ENCODE measurements at places on chromosomes 16 and 17. TPM values are rescaled to one million over a fixed set of nuclear protein-coding genes. Genes with fewer than 3 reads are reported as not detected.

SLC13A2 gene
- 15.6 TPM for polyA plus RNA-seq

DNA sequence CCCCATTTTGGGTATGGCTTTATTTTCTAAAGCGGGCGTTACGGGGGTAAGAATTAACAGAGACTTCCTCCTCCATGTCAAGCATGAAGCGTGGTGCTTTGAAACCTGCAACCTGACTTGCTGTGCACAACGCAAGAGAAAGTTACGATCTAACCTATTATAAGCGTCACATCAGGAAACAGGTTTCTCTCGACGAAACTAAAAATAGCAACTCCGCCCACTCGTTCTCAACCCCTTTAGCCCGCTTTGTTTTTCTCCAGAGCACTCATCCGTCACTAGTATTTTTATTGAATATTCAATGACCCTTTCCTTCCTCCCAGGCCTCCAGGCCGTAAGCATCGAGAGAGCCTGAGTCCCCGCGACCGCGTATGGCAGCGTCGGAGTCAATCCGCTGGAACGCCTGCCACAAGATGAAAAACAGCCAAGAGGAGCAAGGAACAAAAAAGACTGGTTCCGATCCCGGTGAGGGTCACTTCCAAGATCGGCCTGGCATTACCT lies 555 bp downstream of the NUP88 start:
- peak; percentile 55 for DNase-seq

ACSM2A gene
- 73.7 TPM for polyA plus RNA-seq

PLA2G15 gene
- 18.8 TPM for polyA plus RNA-seq

NLRC3 gene
- polyA plus RNA-seq, result 1.6 TPM

DNA sequence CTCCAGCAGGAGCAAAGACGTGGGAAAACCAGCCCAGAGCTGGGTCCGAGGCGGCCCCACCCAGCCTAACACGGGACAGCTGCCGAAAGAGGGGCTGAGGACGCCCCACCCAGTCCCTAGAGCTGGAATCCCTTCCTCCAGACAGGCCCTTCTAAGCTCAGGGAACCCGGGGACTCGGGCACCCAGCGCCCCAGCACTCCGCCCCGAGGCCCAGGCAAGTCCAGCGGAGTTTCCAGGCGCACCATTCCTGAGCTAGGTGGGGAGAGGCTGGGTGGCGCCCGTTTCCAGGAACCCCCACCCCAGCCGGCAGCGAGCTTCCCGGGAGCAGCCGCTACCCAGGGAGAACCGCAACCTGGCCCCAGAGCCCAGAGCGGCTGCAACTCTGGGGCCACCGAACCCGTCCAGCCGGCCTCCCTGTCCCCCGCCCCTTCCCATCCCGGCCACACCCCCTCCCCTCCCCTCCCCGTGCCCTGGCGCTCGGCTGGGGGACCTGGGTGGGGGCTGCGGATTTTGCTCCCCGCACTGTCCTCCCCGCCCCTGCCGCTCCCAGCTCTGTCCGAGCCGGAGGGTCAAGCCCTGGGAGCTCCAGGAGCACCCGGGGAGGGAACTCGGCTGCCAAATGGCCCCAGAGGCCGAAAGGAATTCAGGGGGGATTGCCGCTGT lies 536 bp downstream of the TMC6 start:
- DNase-seq, result no peak

SLFN12L gene
- polyA plus RNA-seq, result 0.17 TPM

C1QTNF8 gene
- not detected for polyA plus RNA-seq

GRCh38 chr16:63617990-63618763 lies 1503.7 kb downstream of the CDH11 start:
- no peak for DNase-seq

NPIPB4 gene
- 45.6 TPM for polyA plus RNA-seq

DNA sequence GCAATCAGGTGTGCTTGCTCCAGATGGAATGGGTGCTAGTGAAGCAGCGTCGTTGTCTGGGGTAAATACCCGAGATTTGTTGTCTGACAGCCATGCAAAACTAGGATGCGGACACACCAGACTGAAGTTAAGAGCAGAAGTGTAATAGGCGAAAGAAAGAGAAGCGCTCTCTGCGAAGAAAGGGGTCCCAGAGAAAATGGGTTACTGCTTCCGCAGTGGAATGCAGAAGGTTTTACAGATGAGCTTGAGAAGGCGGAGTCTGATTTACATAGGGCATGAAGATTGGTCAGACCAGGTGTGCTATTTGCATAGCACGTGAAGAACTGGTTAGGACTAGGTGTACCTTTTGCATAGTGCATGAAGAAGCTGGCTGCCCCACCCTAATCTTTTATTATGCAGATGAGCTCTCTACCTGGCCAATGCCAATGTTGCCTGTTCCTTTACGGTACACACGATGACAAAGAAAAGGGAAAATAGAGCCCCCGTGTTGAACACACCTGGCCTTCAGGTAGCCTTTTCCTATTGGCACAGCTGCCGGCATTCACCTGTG lies 32.0 kb upstream of the SNN start:
- DNase-seq, result no peak

All from right renal cortex interstitium (tissue), 3 donors.